ENCODE measurements at places on chromosomes 6 and 20.

DNA sequence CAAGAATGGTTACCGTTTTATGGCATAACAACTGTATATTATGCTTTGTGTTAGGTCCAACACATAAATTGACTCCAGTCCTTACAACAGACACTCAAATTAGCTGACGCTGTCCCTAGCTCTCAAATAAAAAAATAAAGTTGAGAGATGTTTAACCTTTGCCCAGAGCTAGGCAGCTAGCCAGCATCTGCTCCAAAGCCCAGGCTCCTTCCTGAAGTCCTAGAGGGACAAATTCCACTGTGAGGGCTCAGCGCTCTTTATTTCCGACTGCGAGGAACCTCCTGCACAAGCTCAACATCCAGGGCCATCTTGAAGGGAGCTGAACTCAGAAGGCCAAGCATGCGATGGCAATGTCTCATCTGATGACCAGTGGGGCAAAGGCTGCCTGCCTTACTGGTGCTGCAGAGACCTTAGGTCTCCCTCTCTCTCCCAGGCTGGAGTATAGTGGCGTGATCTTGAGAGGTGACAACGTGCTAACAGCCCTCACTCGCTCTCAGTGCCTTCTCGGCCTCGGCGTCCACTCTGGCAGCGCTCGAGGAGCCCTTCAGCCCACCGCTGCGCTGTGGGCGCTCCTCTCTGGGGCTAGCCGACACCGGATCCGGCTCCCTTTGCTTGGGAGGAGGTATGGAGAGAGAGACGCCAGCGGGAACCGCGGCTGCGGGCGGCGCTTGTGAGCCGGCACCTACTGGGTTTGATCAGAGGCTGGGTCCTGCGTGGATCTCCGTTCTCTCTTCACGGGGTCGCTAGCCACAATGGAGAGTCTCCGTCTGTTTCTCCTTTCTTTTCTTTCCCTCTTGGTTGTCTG lies 24.7 kb upstream of the GFOD1 start:
- DNase-seq = no peak

DNA sequence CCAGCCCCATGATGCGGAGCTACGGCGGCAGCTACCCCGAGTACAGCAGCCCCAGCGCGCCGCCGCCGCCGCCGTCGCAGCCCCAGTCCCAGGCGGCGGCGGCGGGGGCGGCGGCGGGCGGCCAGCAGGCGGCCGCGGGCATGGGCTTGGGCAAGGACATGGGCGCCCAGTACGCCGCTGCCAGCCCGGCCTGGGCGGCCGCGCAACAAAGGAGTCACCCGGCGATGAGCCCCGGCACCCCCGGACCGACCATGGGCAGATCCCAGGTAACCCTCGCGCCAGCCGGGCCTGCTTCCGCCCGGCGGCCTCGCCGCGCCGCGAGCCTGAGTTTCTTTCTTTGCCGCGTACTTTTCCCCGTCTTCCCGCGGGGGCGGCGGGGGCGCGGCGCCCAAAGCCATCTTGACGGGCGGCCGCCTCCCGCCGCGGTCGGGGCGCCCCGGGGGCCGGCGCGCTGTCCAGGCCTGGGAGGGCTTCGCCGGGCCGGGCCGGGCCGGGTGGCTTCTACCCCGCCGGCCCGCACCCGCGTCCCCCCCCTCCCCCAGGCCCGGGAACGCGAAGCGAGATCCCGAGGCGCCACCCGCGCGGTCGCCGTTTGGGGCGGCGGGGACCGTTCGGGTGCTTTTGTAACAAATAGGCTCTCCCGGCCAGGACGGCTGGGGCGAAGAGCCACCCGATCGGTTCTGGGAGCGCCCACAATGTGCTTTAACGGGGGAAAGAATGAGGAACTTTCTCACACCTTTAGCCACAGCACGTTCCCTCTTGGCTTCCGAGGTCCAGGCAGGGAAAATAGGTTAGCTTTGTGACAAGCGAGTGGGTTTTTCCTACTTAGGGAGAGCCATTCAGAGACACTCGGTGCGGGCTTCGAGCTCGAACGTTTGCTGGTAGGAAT lies 2.3 kb downstream of the ARID1B start:
- peak; percentile 73 for DNase-seq

DNA sequence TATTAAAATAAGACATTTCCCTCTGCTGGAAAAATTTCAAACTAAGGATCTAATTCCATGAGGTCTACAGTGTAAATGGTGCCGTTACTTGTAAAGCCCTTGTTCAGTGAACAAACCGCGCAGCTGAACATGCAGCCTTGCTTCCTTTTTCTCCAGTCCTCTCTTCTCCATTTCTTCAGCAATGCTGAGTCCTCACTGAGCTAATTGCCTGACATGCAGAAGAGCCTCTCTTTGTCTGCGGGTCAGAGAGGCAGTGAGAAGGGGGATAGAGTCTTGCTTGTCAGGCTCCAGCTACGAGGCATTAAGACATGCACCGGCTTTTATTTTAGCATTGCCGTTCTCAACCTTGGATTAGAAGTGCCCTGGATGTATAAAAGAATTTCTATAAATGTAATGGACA lies 25.7 kb downstream of the ZDHHC14 start:
- DNase-seq = no peak

GRCh38 chr20:8372824-8373380 lies 240.8 kb downstream of the PLCB1 start:
- no peak for DNase-seq

DNA sequence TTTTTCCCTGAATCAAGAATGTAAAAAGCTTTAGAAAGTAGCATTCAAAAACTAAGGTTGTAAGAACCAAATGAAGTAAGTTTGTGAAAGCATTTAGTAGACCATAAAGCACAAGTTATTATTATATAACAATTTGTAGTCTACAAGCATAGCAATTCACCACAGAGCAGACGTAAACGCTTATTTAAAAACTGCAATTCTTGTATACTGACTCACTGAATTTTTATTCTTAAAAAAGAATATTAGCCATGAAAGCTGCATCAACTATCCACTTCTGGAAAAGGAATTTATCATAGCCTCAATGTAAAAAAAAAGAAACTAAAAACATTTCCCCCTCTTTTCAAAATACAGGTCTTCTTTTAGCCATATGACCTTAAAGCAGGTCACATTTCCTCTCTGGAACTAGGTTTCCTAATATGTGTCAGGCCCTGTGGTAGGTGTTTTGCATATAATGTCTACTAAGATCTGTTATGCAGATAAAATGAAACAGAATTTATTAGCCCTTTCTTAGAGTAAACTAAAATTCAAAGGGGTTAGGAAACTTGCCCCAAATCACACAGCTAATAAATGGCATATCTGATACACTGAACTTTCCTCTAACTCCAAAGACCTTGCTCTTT lies 2.1 kb downstream of the MAP3K7 start:
- DNase-seq = peak; percentile 25

GRCh38 chr6:36928547-36928918 lies 26.0 kb upstream of the PI16 start:
- no peak for DNase-seq

DNA sequence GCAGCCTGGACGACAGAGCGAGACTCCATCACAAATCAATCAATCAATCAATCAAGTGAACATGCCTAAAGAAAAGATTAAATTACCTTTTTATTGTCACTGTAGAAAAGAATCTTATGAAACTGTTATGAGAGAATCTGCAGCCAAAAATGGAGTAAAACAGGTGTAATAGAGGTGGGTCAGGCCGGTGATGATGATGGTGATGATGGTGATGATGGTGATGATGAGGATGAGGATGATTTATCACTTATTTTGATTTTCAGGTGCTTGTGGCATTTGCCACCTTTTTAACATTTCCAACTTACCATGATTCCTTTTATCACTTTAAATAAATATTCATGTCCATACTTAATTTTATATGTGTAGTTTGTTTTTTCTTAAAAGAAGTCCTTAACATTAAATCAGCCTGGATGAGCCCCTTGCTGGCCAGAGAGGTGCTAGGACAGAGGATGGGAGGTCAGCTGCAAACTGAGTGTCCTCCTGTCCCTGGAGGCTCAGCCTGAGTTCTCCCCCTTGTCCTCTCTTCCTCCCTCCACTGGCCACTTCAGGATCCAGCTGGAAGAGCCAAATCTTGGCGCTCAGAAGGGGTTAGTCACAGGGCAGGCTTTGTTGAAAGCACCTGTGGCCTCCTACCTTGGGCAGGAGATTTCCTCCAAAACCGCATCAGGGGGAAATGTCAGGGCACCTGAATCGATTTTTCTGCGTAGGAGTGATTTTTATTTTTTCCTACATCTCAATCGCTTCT lies 32.6 kb downstream of the SLC2A10 start:
- DNase-seq = no peak

GRCh38 chr6:22113026-22113766 lies 183.6 kb downstream of the PRL start:
- no peak for DNase-seq

- no peak for DNase-seq
Observed at GRCh38 chr6:158607411-158608170, 37.0 kb downstream of the DYNLT1 start.

GRCh38 chr20:10711903-10712451 lies 38.2 kb upstream of the JAG1 start:
- DNase-seq = no peak

- DNase-seq = no peak
Observed at GRCh38 chr6:129679275-129679674, 30.7 kb downstream of the ARHGAP18 start.

GRCh38 chr6:90217506-90218127 lies 79.0 kb downstream of the BACH2 start:
- DNase-seq = no peak

DNA sequence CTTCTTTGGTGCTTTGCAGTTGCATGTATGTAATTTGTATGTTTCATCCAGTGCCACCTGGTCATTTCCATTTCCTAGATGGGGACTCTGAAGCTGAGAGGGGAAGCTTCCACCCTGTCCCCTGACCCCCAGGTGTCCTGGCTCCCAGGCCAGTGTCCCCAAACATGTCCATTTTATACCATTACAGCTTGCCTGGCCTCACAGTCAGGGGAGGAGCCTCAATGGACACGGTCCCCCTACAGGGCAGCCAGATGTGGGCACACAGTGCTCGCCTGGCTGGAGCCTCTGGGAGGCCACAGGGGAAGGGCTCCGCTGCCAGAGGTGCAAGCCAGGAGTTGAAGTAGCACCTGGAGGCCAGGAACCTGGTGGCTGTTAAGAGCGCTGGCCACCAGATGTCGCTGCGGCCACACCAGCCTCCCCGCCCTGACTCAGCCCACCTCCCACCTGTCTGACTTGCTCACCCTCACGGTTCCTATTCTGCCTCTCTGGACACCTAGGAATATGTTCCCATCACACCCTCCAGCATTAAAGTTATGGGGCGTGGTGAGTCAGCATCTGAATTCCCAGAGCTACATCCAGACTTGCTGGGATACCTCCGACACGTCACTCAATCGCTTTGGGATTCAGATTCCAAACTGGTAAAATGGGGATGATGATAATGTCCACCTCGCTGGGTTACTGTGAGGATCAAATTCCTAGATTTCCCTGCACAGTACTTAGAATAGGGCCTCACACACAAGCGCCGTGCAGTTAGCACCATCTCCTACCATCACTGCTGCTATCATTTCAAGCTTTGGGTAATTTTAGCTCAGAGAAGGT lies 107.4 kb downstream of the SULF2 start:
- DNase-seq = peak; percentile 51

DNA sequence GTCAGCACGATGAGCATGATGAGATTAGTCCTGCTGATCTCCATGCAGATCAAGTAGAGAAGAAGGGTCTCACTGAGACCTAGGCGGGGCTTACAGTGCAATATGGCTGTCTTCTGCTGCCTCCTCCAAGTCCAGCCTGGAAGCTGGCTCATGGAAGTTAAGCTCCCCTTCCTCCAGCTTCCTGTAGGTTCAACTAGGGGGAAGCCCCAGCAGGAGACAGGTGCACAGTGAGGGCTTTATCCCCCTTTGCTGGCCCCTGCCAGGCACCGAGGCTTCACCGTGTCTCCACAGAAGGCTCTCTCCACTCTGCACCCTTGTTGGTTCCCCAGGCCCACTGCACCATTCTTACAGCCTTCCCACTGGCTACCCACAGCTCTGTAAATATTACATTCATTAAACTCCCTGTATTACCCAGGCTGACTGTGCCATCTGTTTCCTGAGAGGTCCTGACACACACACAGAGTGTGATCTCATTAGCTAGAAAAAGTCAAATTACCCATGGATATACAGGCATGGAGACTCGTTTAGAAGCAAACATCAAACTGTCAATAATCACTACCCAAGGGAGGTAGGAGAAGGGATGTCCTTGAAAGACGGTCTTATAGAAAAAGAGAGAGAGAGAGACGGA lies 90.4 kb downstream of the SLC2A10 start:
- DNase-seq = no peak

GRCh38 chr6:166627875-166628801 lies 1.1 kb upstream of the RPS6KA2 start:
- peak; percentile 67 for DNase-seq

GRCh38 chr6:133886104-133886775 lies 2.7 kb upstream of the TCF21 start:
- no peak for DNase-seq

GRCh38 chr20:7667194-7667593 lies 273.1 kb downstream of the HAO1 start:
- DNase-seq = no peak

- DNase-seq = no peak
Observed at GRCh38 chr6:91436448-91436847, 849.6 kb upstream of the MAP3K7 start.

- DNase-seq = no peak
Observed at GRCh38 chr20:31594558-31595379, 10.3 kb upstream of the ID1 start.

DNA sequence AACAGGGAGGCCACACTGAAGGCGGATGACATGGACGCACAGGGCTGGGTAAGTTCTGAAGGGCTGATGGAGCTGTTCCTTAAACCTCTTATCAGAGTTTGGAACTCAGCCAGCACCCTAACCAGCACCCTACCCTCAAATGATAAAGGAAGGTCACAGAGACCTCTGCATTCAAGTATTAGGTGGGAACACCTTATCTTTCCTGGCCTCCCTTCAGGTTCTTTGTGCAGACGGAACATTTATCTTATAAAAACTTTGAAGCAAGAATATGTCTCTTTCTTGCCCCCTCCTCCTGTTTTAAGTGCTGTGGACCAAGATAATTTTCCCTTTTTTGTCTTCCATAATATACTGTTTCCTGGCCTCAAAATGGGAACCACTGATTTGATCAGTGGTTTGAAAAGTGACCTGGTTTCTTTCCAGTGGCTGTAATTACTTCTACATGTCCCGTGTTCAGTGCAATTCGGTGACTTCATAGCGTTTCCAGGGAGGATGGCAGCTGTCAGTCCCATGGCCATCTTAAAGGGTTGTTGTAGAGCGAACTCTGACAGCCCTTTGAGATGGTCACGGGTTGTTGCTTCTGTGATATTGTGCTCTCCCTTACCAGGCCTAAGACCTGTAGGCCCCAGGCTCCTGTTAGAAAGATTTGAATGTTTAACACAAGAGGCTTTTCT lies 213.2 kb upstream of the MYLIP start:
- peak; percentile 93 for DNase-seq

- DNase-seq = no peak
Observed at GRCh38 chr20:44734938-44735337, 10.7 kb upstream of the KCNK15 start.

DNA sequence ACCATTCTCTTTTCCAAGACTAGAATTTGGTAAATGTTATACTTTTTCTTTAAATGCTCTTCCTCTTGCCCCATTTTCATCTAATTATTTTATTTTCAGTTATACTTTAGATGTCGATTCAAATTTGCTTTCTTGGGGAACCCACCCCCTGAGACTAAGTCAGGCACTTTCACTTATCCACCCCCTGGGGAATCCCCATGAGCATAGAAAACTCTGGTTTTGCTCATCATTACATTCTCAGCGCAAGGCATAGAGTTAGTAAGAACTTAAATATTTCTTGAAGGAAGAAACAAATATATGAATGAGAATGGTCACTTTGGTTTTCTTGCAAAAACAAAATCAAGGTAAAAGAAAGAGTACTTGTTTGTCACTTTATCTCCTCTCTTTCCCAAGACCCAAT lies 25.1 kb upstream of the HSF2 start:
- DNase-seq = no peak
